ENCODE measurements at places on chromosomes 2 and 18.

DNA sequence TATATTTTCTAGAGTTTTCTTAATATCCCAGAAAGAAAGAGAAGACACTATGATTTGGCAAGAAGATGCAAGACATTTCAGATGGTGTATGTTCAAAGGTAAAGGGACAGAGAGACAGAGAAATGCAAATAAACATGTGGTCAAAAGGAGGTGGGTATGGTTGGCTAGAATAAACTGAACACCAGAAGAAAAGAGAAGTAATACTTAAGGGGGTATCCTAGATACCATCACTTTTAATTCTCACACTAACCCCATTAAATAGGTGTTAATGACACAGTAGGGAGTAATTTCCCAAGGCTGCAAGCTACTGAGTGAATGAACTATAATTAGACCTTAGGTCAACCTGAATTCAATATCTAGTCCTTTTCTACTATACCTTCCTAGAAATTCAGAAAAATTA, 111.2 kb upstream of the CD226 start:
- no peak for DNase-seq

DNA sequence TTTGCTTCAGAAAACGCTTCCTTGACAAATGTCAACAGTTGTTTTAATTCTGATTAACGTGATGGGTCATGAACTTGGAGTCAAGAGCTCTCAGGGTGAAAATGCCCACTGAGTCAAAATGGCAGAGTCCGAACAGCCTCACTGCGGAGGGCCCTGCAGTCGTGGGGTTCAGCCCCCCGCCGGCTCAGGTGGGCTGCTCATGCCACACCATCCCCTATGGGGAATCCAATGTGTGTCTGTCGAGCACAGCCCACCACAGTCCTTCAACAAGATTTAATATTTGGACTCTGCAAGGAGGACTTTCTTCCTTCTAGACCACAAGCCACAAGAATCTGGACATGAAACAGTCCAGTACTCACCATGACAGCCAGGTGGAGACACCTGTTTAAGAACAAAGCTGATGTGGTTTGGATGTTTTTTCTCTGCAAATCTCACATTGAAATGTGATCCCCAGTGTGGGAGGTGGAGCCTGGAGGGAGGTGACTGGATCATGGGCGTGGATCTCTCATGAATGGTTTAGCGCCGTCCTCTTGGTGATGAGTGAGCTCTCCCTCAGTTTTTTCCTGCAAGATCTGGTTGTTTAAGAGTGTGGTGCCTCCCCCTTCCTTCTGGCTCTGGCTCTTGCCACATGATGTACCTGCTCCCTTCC, 201.0 kb downstream of the NDUFA10 start:
- DNase-seq = peak; percentile 75

DNA sequence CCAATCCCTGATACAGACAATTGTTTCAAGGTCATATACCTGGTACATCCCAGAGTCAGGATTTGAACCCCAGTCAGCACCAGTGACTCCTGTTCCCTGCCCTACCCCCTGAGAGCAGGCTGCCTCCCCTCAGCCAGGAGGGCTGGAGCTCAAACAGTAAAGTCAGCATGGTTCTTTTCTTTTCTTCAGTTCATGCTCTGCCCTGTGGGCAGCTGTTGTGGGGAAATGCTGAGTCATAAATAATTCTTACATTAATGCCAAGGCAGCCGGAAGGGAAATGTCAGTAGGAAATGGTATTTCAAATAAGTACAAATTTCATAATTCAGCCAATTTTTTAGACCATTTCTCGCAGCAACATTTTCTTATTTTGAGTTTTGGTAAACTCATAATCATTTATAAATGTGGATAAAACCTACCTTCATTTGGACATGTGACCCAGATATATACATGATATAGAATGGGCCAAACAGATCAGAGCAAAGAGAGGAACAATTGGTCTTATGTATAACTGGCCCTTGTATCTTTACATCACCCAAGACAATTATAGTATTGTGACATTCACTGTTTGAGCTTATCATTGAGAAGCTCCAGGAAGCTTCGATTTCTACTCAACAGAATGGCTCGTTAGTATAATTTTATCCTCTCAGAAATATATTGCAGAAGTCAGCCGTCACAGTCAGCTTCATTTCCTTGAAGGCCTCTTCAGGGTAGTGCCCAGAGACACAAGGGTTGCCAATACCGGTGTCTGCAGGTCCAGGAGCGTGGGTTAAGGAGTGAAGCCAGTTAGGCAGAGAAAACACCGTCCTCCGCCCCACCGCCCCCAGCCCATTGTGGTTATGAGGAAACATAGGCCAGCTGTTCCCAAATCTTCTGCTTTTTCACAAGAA, 28.0 kb upstream of the SCYGR1 start:
- peak; percentile 80 for DNase-seq

DNA sequence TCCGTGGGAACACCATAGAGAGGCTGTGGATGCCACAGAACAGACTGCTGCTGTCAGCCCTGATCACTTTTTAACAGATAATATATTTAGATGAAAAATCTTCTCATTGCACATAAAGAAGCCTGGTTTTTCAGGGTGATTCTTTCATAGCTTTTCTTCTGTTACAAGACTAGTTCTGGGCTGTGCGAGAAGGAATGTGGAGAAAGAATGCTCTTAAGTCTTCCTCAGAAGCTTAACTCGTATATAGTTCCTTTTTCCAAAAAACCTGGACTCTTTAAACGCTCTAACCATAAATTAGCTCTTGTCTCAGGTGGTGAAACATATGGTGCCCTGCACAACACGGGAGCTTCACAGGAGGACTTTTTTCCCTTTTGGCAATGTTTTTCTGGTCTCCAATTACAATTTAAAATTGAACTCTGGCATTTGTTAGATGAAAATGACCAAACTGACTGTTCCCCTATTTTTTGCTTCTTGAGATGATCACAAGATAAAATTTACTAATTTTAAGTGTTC, 125.9 kb upstream of the SMAD7 start:
- no peak for DNase-seq

GRCh38 chr2:69054431-69054830, 41.5 kb downstream of the ANTXR1 start:
- no peak for DNase-seq

DNA sequence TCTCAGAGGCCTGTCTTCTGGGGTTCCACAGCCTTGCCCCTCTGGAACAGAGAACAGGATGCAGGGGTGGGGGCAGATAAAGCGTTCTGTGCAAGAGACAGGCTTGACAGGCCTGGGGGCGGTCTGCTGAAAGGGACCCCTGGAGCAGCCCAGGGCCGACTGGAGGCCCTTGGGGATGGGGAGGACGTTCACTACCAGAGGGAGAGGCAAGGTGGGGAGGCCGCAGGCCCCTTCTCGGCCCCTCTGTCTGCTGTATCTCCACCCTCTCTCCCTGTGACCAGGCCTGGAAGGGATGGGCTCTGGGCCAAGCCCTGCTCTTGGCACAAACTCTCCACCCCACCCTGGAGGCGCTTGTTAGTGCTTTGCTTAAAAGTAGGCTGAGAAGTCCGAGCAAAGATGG, 27.3 kb upstream of the INHBB start:
- no peak for DNase-seq

DNA sequence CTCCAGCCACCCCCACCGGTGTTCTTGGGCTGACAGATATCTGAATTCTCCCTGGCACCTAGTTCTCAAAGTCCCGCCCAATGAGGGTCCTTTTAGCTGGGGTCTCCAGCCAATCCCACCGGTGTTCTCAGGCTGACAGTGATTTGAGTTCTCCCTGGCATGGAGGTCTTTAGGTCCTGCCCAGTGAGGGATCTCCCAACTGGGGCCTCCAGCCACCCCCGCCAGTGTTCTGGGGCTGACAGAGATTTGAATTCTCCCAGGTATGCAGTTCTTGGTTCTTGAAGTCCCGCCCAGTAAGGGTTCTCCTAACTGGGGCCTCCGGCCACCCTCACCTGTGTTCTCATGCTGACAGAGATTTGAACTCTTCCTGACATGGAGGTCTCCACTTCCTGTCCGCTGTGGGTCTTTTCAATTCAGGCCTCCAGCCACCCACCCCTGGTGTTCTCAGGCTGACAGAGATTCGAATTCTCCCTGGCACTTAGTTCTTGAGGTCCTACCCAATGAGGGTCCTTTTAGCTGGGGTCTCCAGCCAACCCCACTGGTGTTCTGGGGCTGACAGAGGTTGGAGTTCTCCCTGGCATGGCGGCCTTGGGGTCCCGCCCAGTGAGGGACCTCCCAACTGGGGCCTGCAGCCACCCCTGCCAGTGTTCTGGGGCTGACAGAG, 154.6 kb downstream of the ANKRD36 start:
- DNase-seq = peak; percentile 1

- no peak for DNase-seq
These were observed 12.3 kb upstream of the ATP9B start for GRCh38 chr18:79056827-79057367.

- DNase-seq = peak; percentile 55
These were observed 151.7 kb upstream of the ZNF521 start for GRCh38 chr18:25503567-25504081.

- DNase-seq = peak; percentile 88
These were observed 39.6 kb downstream of the MGAT4A start for GRCh38 chr2:98691303-98691702.

GRCh38 chr2:144237830-144238627, 281.9 kb downstream of the ZEB2 start:
- no peak for DNase-seq
